ENCODE measurements at places on chromosomes 16 and 17. TPM values are rescaled to one million over a fixed set of nuclear protein-coding genes. Genes with fewer than 3 reads are reported as not detected.

The SLFN13 gene
- total RNA-seq, result 12.9 TPM

The HOXB7 gene
- 29.1 TPM for total RNA-seq

The DLX4 gene
- total RNA-seq, result 0.14 TPM

The PYDC1 gene
- not detected for total RNA-seq

DNA sequence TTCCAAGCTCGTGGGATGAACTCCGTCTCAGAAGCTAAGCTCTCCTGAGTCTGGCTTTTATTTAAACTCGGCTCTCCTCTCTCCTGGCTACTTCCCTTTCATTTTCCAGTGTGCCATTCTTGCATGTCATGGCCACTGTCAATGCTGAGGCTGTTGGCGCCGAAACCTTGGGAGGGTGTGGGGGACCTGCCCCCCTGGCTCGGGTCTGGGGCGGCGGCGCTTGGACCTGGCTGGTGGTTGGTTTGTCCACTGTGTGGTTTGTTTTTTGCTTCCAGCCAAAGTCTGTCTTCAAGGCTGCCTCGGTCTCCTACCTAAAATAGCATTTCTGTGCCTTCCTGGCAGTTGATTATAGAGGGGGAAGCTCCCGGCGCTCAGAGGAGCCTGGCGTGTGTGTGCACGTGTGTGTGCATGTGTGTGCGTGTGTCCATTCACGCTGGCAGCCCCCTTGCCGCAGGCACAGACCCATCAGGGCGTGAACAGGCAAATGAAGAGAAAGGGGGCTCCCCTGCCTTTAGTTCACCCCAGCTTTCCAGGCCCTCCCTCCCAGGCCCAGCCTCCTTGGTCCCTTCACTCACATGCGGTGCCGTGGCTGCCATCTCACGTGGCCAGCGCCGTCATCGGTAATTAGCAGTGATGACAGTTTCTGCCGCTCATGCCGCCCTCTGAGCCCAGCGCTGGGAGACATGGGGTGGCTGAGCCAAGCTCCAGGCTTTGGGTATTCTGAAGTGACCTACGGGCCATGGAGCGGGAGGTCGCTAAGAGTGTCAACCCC, 179.9 kb downstream of the SEC14L1 start:
- DNase-seq, result peak; percentile 48

- DNase-seq, result no peak
Measured at GRCh38 chr17:58734040-58734439, 21.6 kb upstream of the PPM1E start.

DNA sequence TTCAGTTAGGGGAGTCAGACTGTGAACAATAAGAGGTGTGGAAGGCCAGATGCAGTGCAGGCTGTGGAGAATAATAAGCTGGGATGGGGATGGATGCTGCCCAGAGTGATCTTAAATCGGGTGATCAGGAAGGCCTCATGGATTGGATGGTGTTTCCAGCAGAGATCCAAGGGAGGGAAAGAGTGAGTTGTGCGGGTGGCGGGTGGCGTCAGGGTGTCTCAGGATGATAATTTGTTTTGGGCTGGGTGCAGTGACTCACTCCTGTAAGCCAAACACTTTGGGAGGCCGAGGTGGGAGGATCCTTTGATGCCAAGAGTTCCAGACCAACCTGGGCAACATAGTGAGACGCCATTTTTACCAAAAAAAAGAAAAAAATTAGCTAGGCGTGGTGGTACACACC, 7.9 kb downstream of the CLUAP1 start:
- no peak for DNase-seq

GRCh38 chr17:48453447-48453846, 23.4 kb upstream of the SKAP1 start:
- DNase-seq, result no peak

GRCh38 chr17:72816406-72816805, 276.1 kb downstream of the SLC39A11 start:
- DNase-seq, result no peak

DNA sequence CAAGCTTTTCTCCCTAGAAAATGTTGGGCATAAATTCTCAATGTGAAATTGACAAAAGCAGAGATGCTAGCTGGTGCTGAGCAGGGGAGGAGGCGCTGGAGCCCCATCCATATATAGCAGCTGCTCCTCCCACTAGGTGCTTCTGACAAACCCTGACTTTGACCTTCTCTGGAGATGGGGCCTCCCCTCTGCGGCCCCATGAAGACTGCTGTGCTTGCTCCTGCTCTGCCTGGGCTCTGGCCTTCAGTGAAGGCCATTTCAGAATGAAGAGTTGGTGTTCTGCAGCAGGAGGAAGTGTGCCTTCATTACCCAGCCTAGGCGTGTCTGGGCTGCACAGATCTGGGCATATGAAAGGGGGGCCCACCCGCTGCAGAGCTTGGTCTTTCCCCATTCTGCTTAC, 29.7 kb downstream of the ASIC2 start:
- no peak for DNase-seq

DNA sequence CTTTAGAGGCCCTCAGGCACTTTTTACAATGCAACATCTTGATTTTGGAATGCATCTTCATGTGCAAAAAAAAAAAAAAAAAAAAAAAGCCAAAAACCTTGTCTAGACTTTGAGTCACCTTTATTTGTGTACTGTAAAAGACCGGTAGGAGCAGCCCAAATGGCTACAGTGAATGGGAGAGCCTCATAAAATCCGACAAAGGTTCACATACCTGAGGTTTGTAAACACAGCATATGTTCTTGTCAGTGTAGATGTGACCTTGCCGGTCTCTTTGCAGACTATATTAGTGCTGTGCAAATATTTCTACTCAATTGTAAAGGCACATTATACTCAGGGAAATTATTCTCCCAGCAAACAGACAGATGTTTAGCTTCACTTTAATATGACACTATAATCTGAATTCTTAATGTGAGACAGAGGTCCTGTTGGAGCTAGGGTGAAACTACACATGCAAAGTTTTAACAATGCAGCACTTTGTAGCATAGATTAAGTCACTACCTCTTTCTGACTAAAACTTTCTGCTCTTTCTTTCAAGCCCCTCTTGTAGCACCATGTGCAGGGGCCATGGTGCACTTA, 211.3 kb downstream of the CA10 start:
- DNase-seq, result peak; percentile 41

DNA sequence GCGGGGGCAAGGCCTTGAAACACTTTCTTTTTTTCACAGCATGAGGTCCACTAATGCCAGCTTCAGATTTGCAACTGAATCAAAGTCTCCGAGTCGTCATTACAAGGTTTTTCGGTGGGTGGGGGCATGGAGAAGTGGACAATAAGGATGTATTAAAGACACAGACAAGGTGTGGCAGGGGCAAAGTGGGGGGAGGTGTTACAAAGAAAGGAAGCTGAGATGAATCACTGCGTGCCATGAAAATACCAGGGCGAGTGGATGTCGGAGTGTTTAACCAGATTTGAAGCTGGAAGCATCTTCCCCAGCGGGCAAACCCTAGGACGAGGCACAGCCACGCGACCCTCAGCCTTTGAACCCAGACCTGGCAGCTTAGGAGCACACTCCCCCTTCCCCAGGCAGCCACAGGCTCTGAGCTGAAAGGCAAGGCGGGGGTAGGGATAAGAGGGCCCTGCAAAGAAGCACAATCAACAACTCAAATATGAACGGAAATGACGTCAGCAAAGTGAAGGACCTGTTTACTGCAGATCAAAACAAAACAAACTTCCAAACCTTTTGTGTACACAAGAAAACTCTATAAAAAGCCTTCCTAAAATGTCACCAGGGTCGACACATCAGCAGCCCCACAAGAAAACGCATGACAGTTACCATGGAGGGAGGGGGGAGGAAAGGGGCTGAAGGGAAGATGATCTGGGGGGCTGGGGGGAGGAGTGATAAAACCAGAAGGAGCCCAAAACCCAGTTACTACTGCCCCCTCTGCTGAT, 5.6 kb upstream of the ZFHX3 start:
- no peak for DNase-seq

DNA sequence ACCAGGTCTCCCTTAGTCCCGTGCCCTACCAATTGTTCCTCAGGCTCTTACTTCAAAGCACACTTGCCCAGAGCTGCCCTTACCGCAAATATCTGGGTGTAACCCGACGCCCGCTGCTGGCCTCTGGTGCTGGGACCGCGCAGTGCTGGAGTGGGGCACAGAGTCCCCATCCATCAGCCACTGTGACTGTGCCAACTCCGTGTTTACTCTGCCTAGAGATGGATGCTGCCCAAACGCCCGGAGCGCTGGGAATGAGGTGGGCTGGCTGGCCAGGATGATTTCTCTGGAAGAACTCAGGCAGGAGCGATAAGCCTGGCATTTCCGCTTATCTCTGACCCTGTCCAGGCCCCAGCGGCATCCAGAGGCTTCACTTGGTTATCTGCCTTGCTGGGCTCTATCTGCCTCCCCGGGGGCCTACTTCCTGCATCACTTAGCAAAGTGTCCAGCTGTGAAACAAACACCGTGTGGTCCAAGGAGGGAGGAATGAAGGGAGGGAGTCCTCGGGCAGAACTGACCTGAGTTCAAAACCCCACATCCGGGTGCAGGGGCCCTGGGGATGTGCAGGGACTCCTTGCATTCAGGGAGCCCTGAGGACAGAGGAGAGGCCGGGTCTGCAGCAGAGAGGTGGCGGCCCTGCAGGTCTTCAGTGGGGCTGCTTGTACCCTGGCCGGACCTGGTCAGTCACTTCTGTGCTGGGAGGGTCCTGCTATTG, 9.4 kb upstream of the MYLK3 start:
- DNase-seq, result no peak

- no peak for DNase-seq
Measured at GRCh38 chr17:67385122-67385988, 8.3 kb downstream of the PITPNC1 start.

DNA sequence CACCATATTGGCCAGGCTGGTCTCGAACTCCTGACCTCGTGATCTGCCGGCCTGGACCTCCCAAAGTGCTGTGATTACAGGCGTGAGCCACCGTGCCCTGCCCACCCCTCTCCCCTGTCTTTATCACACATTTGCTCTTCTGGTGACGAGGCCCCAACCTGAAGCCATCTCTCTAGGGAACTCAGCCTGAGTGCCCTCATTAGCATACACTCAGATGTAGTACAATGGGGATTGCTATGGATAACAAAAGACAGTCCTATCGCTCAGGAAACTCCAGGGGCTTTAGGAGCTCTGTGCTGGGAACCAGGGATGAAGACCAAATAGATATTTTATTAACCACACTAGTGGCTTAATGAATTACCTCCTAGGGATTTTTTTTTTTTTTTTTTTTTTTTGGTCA, 100.7 kb downstream of the MARF1 start:
- no peak for DNase-seq

DNA sequence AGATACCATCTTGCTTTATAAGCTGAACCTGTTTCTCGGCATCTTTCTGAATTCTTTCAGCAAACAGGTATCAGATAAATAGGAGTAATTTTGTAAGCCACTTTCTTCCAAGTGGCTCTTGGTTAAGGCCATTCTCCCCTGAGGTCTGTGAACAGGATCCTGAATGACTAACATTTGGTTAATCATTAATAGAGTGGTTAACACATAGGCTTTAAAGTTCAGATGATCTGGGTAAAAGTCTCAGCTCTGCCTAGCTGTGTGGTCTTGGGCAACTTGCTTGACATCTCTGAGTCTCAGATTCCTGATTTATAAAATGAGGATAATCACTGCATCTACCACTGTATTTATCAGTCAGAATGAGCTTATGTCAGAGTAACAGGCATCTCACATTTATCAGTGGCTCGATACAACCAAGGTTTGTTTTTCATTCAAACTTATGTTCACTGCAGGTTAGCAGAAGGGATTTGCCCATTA, 44.4 kb upstream of the ANKFN1 start:
- peak; percentile 14 for DNase-seq

- DNase-seq, result no peak
Measured at GRCh38 chr17:50861822-50862528, 4.2 kb downstream of the TOB1 start.

DNA sequence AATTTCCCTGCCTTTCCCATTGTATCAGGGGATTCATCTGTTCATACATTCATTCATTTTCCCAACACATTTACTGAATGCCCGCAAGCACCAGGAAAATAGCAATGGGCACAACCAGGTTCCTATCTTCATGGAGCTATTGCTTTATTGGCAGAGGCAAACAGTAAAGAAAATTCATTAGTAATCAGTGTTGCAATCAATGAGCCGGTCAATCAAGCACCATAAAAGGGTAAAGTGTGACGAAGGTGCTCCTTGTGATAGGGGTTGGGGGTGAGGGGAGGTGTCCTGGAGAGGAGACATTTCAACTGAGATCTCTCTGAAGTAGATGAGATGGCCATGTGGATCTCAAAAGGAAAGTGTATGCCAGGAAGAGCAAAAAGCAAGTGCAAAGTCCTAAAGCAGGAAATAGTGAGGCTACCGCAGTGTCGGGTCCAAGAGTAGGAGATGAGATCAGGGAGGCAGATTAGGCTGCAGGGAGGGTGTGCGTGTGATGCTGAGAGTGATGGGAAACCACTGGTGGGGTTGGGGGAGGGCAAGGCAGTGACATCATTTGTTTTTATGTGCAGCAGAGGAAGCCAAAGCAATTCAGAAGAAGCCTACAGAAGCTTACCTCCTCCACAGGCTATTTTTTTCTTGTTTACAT, 28.4 kb downstream of the CDH13 start:
- DNase-seq, result no peak

DNA sequence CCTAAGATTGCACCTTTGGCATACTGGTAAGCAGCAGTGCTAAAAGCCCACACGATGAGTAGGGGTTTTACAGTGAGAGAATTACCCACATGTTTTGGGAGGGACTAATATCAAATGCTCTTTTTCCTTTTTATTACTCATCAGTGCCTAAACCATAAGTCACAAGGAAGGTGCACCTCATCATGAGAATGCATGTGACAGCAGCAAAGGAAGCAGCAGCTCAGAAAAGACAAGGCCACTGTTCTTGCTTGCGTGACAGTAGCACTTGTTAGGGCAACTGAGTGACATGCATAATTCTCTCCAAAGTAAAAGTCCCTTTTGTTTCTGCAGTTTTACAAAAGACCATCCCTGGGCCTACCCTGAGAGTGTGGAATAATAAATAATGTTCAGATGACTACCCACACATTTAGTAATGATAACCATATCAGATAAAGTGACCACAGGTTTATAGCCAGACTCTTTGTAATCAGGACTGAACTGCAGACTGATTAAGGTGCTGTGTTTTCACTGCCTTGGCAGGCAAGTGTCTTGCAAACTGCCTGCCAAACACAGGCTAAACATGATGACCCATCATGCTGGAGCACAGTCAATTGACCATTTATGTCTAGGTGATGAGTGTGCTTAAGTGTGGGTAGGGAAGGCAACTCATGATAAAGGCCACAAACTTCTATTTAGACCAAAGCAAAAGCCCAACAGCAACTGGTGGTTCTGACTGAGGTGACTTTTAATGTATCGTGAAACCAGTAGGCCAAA, 1751.4 kb downstream of the TP53TG3F start:
- no peak for DNase-seq

GRCh38 chr17:66691644-66692420, 143.1 kb upstream of the CACNG5 start:
- DNase-seq, result no peak

All from mucosa of descending colon (tissue), 3 donors.